ENCODE measurements at places on chromosomes 2 and 18.

GRCh38 chr2:3481736-3482362 lies 37.5 kb downstream of the ADI1 start:
- DNase-seq = peak; percentile 72

GRCh38 chr18:22559414-22560274 lies 141.9 kb upstream of the CTAGE1 start:
- no peak for DNase-seq

- DNase-seq = no peak
Measured at GRCh38 chr18:52636536-52636935, 296.5 kb downstream of the DCC start.

DNA sequence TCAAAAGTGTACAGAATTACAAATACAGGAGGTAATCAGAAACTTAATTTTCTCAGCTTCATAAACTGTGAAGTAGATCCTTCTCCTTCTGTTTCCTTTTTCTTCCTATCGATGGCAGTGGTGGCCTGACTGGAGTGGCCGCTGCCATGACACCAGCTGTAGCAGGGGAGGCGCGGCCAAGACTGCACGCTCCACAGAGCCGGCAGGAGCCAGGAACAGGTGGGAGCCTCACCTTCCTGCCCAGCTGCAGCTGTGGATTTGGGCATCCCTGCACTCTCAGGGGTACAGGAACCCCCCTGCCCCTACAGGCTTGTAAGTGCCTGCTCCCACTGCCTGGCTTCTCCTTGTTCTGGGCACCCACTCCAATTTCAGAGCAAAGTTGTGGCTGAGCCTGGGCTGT lies 76.1 kb downstream of the EPB41L3 start:
- DNase-seq = no peak

GRCh38 chr2:95021023-95021416 lies 4.5 kb upstream of the MAL start:
- no peak for DNase-seq

- no peak for DNase-seq
Measured at GRCh38 chr2:110727923-110728322, 4.5 kb upstream of the ACOXL start.

- DNase-seq = no peak
Measured at GRCh38 chr2:127388423-127389164, 819 bp upstream of the MAP3K2 start.

DNA sequence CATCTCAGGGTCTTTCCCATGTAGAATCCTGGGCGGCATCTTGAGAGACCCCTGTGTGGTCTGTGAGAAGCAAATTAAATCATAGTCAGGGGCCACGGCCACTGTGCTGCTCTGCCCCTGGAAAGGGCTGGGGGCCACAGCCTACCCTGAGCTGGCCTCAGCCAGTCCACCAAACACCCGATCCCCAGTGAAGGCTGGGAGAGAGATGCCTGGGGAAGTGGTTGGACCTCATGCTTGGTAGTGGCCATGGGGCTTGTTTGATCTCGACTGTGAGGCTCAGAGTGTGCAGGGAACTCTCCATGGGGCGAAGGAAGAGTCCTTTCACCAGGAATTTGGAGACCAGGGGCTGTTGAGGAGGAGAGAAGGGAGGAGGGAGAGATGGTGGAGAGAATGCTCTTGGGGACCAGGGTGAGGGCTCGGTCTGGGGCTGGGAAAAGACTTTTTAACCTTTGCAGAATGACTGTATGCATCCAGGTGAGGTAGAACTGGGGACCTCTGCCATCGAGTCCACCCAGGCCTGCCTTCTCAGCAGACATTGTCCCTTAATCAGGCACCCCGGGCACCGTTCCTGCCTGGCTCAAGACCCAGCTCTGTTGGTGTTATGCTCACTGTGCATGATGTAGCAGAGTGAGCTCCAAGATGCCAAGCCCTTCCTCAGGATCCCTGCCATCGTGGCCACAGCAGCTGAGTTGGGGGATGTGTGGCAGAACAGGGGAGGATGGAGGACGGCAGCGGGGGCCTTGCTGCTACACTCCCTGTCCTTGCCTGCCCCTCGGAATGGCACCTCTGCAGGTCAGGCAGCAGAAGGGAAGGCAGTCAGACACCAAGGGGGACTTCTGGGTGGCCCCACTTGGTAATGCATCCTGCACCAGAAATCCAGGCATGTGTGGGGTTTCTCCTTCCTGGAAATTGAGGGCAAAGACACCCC lies 249.9 kb downstream of the DYSF start:
- no peak for DNase-seq

DNA sequence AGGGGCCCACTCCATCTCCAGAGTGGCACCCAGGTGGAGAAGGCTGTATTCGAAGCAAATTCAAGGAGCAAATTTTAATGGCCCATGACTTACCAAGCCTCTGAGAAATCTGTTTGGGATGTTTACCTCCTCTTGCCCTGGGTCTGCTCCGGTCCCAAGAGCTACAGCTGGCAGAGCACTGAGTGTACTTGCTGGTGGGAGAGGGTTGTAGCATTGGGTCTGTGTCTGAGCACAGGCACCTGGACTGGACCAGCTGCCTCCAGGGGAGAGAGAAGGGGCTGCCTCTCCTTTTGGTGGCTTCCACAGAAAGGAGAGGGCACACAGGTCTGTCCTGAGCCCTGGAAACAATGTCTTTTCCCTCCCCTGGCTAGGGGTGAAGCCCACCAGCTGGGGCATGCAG lies 9.8 kb downstream of the EN1 start:
- no peak for DNase-seq

- DNase-seq = no peak
Measured at GRCh38 chr2:197576631-197577030, 60.8 kb downstream of the MOB4 start.

DNA sequence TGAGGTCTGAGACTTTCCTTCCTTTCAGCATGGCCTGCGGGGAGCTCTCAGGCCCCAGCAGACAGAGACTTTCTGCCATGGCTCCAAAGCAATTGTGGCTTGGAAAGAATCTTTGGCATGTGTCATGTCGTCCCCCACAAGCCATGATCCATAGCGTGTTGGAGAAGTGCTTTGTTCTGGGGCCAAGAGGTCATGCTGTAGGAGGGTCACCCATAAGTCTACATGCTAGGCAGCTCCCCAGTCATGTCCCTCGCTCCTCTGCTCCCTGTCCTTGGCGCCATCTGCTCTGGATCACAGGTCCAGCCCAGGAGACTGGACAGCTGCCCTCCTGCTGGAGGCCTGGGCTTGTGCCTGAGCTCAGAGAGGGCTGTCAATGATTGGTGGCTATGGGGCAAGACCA lies 78.8 kb upstream of the LCLAT1 start:
- no peak for DNase-seq

- no peak for DNase-seq
Measured at GRCh38 chr2:67712484-67712883, 315.4 kb downstream of the ETAA1 start.

DNA sequence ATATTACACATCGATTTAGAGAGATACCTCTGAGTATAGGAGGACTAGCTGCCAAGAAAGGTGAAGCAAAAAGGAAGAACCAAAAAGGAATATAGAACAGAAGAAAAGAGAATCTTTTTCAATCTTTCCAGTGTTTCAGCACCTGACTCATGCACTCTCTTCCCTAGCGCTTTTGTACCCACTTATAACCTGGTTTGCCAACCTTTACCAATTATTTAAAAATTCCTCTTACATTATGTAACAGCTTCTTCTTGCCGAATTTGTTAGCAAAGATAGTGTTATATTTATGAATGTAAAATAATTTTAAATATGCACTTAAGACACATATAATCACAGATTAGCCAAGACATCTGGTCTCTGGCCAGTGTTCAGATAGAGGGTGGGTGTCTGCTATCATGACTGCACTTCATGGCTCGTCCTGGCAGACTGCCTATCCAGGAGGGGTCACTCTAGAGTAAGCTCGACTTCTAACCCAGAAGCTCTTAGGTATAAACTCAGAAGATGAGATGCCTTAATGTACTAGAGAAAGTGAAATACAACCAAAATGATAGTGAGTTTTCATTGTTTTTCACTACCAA lies 122.9 kb downstream of the ATAD2B start:
- no peak for DNase-seq

- no peak for DNase-seq
Measured at GRCh38 chr2:151175864-151176263, 85.8 kb downstream of the RBM43 start.

GRCh38 chr2:113692698-113693428 lies 63.6 kb downstream of the SLC35F5 start:
- no peak for DNase-seq

- DNase-seq = peak; percentile 25
Measured at GRCh38 chr2:23926290-23926749, 603 bp downstream of the ATAD2B start.

GRCh38 chr2:150141226-150142001 lies 346.1 kb downstream of the RND3 start:
- no peak for DNase-seq

GRCh38 chr18:13532406-13533075 lies 193.8 kb downstream of the FAM210A start:
- no peak for DNase-seq

DNA sequence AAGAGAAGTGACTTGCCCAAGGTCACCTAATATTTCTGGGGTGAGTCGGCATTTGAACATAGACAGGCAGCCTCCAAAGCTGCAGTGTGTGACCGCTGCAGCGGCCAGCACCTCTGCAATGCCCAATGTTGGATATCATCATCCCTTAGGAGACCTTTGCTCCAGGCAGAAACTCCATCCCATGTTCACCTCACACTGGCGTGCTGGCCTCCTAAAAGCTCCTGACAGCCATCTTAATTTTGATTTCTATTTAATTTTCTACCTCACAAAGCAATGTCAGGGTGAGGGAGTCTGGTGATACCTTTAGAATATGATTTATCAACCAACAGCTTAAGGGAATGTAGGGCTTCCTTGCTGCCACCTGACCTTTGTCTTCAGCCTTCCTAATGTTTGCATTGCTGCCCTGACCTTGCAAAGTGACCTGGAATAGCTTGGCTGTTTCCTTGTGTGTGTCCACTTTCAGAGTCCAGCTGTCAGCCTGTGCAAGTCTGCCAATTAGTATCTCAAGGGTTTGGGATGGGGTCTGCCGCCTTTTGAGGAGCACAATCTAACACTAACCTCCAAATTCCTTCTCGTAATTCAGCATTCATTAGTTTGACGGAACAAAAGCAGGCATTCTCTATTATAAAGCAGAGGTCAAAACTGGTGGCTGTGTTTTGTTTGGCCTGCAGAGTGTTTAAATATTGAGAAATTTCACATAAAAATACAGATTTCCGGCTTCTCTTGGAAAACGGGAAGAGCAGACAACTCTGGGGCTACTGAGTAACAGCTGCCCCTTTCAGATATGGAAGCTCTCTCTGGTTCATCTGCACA lies 127.6 kb downstream of the PLEKHM3 start:
- DNase-seq = no peak

DNA sequence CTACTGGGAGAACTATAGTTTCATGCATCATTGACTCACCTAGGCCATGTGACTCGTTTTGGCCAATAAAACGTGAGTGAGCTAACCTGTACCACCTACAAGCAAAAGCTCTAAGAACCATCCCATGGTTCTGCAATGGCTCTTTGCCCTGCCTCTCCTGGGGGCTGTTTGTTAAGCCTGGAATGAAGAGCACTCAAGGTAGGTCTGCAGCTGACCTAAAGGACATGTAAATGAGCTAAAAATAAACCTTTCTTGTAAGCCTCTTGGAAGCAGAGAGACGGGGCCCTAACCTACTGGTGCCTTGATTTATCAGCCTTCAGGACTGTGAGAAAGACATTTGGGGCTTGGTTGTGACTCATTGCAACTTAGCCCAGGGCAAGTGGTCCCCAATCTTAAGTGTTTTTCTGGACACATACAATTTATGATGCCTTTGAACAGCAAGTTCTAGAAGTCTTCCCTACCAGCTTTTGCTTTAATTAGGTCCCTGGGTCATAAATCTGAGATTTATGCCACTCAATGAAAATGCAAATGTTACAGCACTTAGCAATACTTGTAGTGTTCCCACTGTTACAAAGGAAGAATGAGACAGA lies 107.4 kb downstream of the OSBPL6 start:
- DNase-seq = no peak

- no peak for DNase-seq
Measured at GRCh38 chr2:82027921-82028615, 1723.5 kb upstream of the LRRTM1 start.

DNA sequence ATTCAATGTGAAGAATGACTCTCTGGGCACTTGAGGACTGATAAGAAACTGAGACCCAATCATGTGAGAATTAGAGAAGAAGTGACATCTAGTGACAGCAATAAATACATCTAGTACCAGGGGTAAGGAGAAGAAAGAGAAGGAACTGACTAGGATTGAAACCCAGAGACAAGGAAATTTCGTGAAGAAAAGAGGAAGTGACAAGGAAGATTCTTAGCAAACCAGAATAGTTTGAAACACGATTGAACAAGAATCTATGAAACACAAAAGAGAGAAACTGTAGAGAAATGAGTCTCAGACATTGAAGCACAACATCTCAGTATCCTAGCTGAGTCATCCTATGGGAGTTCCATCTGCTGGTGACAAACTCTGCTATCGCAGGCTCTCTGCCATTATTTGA lies 571.9 kb upstream of the PKDCC start:
- DNase-seq = no peak

GRCh38 chr2:213316001-213316735 lies 31.9 kb downstream of the SPAG16 start:
- no peak for DNase-seq

DNA sequence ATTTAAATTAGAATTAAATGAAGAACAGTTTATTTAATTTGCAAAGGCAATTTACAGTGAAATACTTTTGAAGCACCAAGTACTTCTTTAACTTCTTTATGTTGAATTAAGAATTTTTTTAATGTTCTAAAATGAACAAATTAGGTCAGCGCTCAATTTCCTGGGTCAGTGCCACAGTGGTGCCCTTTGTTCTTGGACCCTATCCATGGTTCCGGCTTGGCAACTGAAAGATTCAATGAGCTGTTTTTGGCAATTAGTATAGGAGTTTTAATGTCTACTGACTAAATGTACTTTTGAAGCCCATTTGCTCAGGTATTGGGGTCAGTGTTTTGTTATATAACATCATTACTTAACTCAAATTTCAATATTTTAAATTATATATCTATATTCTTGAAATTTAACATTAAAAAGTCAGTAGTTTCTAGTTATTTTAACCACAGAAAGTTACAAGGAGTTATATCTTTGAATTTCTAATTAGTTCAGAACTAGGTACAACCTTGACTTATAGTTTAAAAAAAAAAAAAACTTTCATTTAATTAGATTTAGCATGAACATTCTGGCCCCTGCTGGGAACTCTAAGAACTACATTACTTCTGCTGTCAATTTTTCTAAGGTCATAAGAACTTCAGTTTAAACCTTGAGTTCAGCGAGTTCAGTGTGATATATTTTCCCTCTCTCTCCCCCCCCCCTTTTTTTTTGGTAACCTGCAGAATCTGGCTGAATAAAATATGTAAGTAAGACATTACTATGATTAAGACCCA lies 7.6 kb upstream of the MSTN start:
- no peak for DNase-seq

- DNase-seq = no peak
Measured at GRCh38 chr18:22168360-22168921, 948 bp upstream of the GATA6 start.

DNA sequence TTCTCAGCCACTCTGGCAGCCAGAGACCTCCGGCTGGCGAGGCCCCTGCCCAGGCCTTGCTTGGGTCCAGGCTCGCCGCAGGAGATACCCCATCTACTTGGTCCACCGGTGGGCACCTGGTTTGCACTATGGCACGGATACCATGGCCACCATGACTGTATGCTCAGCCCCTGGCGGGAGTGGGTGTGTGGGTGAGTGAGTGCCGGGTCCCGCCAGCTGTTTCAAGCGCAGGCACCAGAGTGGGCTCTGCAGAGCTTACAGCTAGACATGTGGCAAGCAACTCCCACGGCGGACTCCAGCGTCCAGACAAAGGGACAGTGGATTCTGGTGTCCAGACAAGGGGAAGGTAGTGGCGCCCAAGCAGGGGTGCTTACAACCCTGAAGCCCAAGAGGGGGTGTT lies 1.4 kb downstream of the ATG4B start:
- peak; percentile 56 for DNase-seq
